ENCODE measurements at places on chromosomes 7 and 10. TPM values are rescaled to one million over a fixed set of nuclear protein-coding genes. Genes with fewer than 3 reads are reported as not detected.
A peak's percentile ranks its signal among the peaks of the same experiment; 100 is the strongest.

GRCh38 chr7:139820089-139820488, 9.0 kb upstream of the TBXAS1 start:
- H3K36me3 ChIP-seq, result no peaks in the 10 kb centered on the region
- no peak overlapping the region for H3K27ac ChIP-seq
- DNase-seq, result no peak
- H3K4me3 ChIP-seq, result no peak overlapping the region
- peaks cover 12% of the 10 kb centered on the region for H3K27me3 ChIP-seq

GRCh38 chr10:31587691-31588090, 268.7 kb downstream of the ZEB1 start:
- no peaks in the 10 kb centered on the region for H3K27me3 ChIP-seq
- no peaks in the 10 kb centered on the region for H3K4me1 ChIP-seq
- H3K4me3 ChIP-seq, result no peak overlapping the region
- no peak for DNase-seq

ZNF804B gene
- not detected for total RNA-seq

GRCh38 chr10:2263561-2263960, 526.2 kb upstream of the ADARB2 start:
- H3K4me3 ChIP-seq, result no peak overlapping the region
- no peak overlapping the region for H3K27ac ChIP-seq
- H3K36me3 ChIP-seq, result no peaks in the 10 kb centered on the region
- no peak for DNase-seq

GRCh38 chr10:69573056-69573806, at the start of gene NEUROG3:
TSS of gene NEUROG3 (minus strand) at chr10:69573422. CDS start at chr10:69573043, 379 bp downstream.
- H3K36me3 ChIP-seq, result no peaks in the 10 kb centered on the region
- H3K27me3 ChIP-seq, result peaks cover 81% of the 10 kb centered on the region
- no peak within 1 kb of the TSS for H3K27ac ChIP-seq
- DNase-seq, result no peak

DNA sequence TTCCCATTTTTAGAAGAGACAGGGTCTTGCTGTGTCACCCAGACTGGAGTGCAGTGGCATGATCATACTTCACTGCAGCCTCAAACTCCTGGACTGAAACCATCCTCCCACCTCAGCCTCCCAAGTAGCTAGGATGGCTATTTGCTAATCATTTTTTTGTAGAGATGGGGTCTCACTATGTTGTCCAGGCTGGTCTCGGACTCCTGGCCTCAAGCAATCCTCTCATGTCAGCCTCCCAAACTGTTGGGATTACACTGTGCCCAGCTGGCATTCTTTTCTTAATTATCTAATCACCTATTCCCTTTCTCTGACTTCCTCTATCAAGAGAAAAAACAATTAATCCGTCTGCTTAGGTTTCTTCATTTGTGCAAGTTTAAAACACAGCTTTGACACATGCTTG, 172.5 kb upstream of the TRIM24 start:
- no peaks in the 10 kb centered on the region for H3K27me3 ChIP-seq
- DNase-seq, result no peak
- no peak overlapping the region for H3K27ac ChIP-seq
- no peaks in the 10 kb centered on the region for H3K4me1 ChIP-seq
- no peaks in the 10 kb centered on the region for H3K36me3 ChIP-seq

- no peaks in the 10 kb centered on the region for H3K36me3 ChIP-seq
- H3K4me1 ChIP-seq, result no peaks in the 10 kb centered on the region
- no peak for DNase-seq
- H3K4me3 ChIP-seq, result no peak overlapping the region
Measured at GRCh38 chr10:105718207-105718995, 1077.3 kb downstream of the SORCS3 start.

WIPF3 gene
- 1.0 TPM for total RNA-seq

GRCh38 chr10:44010873-44011602, 362.4 kb upstream of the ZNF32 start:
- no peak overlapping the region for H3K4me3 ChIP-seq
- H3K27ac ChIP-seq, result no peak overlapping the region
- peaks cover 3% of the 10 kb centered on the region for H3K27me3 ChIP-seq
- H3K4me1 ChIP-seq, result no peaks in the 10 kb centered on the region
- DNase-seq, result peak; percentile 36
- no peaks in the 10 kb centered on the region for H3K36me3 ChIP-seq

PTPRE gene
- 15.8 TPM for total RNA-seq

- no peak overlapping the region for H3K4me3 ChIP-seq
- no peak overlapping the region for H3K27ac ChIP-seq
- peak; percentile 82 for DNase-seq
- peaks cover 23% of the 10 kb centered on the region for H3K27me3 ChIP-seq
- H3K4me1 ChIP-seq, result peaks cover 3% of the 10 kb centered on the region
Measured at GRCh38 chr7:111919631-111920179, 286.5 kb downstream of the DOCK4 start.

- H3K27ac ChIP-seq, result no peak overlapping the region
- no peaks in the 10 kb centered on the region for H3K36me3 ChIP-seq
- peak; percentile 25 for DNase-seq
- H3K4me3 ChIP-seq, result no peak overlapping the region
- no peaks in the 10 kb centered on the region for H3K4me1 ChIP-seq
- H3K27me3 ChIP-seq, result no peaks in the 10 kb centered on the region
Measured at GRCh38 chr7:19713676-19714075, 4.8 kb upstream of the POLR1F start.

GRCh38 chr10:87753995-87754866, 63.8 kb downstream of the ATAD1 start:
- no peaks in the 10 kb centered on the region for H3K27me3 ChIP-seq
- peaks cover 17% of the 10 kb centered on the region for H3K4me1 ChIP-seq
- no peak overlapping the region for H3K27ac ChIP-seq
- peaks cover 13% of the 10 kb centered on the region for H3K36me3 ChIP-seq
- H3K4me3 ChIP-seq, result no peak overlapping the region

GRCh38 chr7:124784879-124785818, 19.6 kb upstream of the GPR37 start:
- H3K4me3 ChIP-seq, result no peak overlapping the region
- no peak overlapping the region for H3K27ac ChIP-seq
- no peaks in the 10 kb centered on the region for H3K27me3 ChIP-seq
- DNase-seq, result peak; percentile 26
- no peaks in the 10 kb centered on the region for H3K4me1 ChIP-seq
- H3K36me3 ChIP-seq, result no peaks in the 10 kb centered on the region

GRCh38 chr10:89393898-89394297, 1.5 kb downstream of the IFIT1 start:
- no peak for DNase-seq
- peaks cover 11% of the 10 kb centered on the region for H3K4me1 ChIP-seq
- no peaks in the 10 kb centered on the region for H3K27me3 ChIP-seq
- no peaks in the 10 kb centered on the region for H3K36me3 ChIP-seq

SYT15 gene
- 1.4 TPM for total RNA-seq

DNA sequence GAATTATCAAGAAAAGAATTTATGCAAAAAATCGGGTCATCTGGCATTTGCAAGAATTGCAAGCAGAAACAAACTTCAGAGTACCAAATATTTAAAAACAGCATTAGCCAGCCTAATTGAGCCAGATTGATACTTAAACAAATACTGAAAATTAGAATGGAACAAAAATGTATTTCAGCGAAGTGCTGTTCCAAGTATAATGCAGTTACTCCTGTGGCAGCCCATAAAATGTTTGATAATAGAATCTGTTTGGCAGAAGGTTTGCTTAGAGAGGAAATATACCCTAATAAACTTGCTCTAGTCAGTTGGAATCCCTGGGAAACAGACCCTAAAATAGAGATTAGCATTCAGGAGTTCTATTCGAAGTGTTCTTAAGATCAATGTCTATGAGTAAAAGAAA, 835.1 kb upstream of the MBL2 start:
- H3K36me3 ChIP-seq, result no peaks in the 10 kb centered on the region
- no peaks in the 10 kb centered on the region for H3K4me1 ChIP-seq
- no peak overlapping the region for H3K4me3 ChIP-seq
- H3K27ac ChIP-seq, result no peak overlapping the region
- no peak for DNase-seq
- H3K27me3 ChIP-seq, result no peaks in the 10 kb centered on the region

GRCh38 chr7:114264023-114264422, 150.6 kb upstream of the FOXP2 start:
- H3K4me1 ChIP-seq, result no peaks in the 10 kb centered on the region
- H3K4me3 ChIP-seq, result no peak overlapping the region
- no peaks in the 10 kb centered on the region for H3K27me3 ChIP-seq
- no peaks in the 10 kb centered on the region for H3K36me3 ChIP-seq
- DNase-seq, result peak; percentile 14
